ENCODE measurements at places on chromosomes 7 and 10.

- H3K4me1 ChIP-seq, result peaks cover 6% of the 10 kb centered on the region
- DNase-seq, result no peak
- no peak overlapping the region for H3K4me3 ChIP-seq
- no peak overlapping the region for H3K27ac ChIP-seq
These were observed 3.5 kb upstream of the MYL10 start for GRCh38 chr7:101632641-101633040.

- H3K36me3 ChIP-seq, result no peaks in the 10 kb centered on the region
- no peak overlapping the region for H3K27ac ChIP-seq
These were observed 77.2 kb downstream of the KIAA1549 start for GRCh38 chr7:138903859-138904435.

DNA sequence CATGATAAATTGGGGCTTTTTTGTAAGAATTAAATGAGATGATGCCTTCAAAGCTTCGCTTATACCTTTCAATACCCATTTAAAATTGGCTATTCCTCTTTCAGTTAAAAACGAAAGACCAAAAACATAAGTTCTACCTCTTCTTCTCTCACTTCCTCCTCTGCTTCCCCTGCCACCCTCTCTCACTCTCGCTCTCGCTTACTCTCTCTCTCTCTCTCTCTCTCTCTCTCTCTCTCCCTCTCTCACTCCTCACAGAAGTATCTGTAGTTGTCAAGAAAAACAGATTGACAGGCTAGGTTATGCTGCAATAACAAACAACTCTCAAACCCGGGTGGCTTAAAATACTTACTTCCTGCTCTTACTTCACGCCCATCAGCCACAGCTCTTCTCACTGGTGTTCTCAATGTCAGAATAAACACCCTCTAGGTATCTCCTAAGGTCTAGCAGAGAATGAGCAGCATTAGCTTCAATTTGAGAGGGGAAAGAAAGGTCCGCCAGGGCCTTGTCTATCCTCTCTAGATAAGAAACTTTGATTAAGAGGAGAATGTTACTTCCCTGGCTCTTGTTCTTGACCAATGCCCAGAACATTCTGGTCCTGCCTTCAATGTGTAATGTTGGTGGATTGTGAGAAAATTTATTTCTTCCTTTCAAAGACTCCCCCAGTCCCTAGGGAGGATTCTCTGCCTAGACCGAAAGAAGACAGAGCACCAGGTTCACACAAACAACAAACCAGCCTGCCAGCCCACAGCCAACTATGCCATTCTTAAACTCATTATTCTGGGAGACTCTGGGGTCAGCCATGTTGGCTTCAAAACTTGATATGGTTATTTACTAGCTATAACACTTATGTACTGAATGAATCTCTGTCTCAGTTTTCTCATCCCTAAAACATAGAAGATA is 1028.7 kb downstream of the XPNPEP1 start:
- no peak for DNase-seq
- no peaks in the 10 kb centered on the region for H3K36me3 ChIP-seq
- H3K4me1 ChIP-seq, result peaks cover 6% of the 10 kb centered on the region
- H3K27me3 ChIP-seq, result no peaks in the 10 kb centered on the region
- H3K27ac ChIP-seq, result no peak overlapping the region

DNA sequence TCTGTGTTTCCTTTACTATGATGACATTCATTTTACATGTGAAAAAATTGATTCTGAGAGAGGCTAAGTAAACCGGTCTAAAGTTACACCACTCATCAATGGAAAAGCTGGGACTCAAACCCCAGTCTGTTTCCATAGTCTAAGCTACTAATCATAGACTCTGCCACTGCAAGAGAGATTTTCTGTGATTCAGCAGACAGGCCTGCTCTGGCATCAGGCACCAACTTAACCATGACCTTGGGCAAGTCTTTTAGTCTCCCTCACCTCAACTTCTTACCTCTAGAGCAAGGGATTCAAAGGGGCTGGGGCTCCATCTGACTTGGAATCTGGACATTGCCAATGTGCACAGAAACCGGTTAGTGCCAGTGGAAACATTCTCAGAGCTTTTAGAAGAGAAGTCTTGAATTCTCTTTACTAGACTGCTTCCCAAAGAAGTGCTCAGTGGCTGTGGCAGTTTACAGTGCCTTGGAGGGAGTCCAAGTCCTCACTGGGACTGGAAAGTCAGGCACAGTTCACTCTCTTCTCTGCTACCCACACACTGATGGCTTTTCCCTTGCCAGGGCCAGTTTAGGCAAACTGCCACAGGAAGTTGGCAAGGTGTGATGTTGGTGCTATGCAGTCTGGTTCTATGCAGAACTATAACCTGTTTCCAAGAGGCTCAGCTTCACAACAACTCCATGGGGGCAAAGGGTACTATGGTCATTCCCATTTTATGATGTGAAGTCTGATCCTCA is 4.5 kb upstream of the BLNK start:
- H3K27me3 ChIP-seq, result no peaks in the 10 kb centered on the region
- no peaks in the 10 kb centered on the region for H3K4me1 ChIP-seq
- no peaks in the 10 kb centered on the region for H3K36me3 ChIP-seq
- DNase-seq, result peak; percentile 25
- no peak overlapping the region for H3K27ac ChIP-seq

- no peaks in the 10 kb centered on the region for H3K27me3 ChIP-seq
- H3K36me3 ChIP-seq, result no peaks in the 10 kb centered on the region
- no peak overlapping the region for H3K27ac ChIP-seq
- DNase-seq, result no peak
- no peaks in the 10 kb centered on the region for H3K4me1 ChIP-seq
These were observed 22.2 kb downstream of the ANK3 start for GRCh38 chr10:60367431-60367830.

DNA sequence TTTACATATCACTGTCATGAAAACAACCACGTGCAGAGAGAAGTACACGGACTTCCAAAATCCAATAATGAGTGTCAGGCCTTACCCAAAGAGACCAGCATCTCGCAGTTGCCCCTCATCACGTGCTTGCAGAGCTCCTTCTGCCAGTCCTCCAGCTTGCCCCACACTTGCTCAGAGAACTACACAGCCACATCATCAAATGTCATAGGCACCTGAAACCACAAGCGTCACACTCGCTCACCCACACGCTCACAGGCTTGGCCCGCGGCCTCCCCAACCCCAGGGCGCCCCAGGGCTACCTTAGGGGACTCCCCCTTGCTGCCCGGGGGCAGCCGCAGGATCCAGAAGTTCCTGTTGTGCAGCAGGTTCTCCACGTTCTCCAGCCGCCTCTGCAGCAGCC is 123.4 kb upstream of the ZNF746 start:
- H3K27me3 ChIP-seq, result no peaks in the 10 kb centered on the region
- no peak for DNase-seq
- H3K4me3 ChIP-seq, result no peak overlapping the region
- H3K27ac ChIP-seq, result no peak overlapping the region
- no peaks in the 10 kb centered on the region for H3K36me3 ChIP-seq
- peaks cover 7% of the 10 kb centered on the region for H3K4me1 ChIP-seq

DNA sequence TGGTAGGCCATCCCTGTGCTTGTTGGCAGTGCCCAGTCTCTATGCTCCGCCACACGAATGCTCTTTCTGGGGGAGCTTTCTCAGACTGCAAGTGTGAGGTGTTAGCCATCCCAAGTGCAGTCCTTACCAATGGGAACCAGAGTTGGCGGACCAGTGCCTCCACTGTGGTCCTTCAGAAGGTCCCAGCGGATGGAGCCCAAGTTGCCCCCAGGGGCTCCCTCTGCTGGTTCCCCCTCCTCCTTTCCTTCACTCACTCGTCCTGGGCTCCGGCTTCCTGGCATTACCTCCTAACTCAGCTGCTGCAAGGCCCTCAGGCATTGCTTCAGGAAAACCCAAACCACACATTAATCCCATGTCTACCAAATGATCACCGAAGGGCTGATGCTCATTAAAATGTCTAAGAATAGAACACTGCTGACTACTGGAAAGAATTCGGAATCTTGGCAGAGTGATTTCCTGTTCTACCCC is 139.8 kb downstream of the CUBN start:
- no peak overlapping the region for H3K27ac ChIP-seq
- no peaks in the 10 kb centered on the region for H3K4me1 ChIP-seq
- no peaks in the 10 kb centered on the region for H3K27me3 ChIP-seq
- no peak overlapping the region for H3K4me3 ChIP-seq
- no peak for DNase-seq
- no peaks in the 10 kb centered on the region for H3K36me3 ChIP-seq

- no peak overlapping the region for H3K27ac ChIP-seq
- H3K36me3 ChIP-seq, result no peaks in the 10 kb centered on the region
- DNase-seq, result no peak
- no peaks in the 10 kb centered on the region for H3K4me1 ChIP-seq
- no peak overlapping the region for H3K4me3 ChIP-seq
These were observed 143.9 kb downstream of the PAXIP1 start for GRCh38 chr7:154858836-154859537.

GRCh38 chr10:65196111-65196510 is 1674.9 kb downstream of the REEP3 start:
- no peaks in the 10 kb centered on the region for H3K4me1 ChIP-seq
- H3K4me3 ChIP-seq, result no peak overlapping the region
- H3K27me3 ChIP-seq, result no peaks in the 10 kb centered on the region
- no peak overlapping the region for H3K27ac ChIP-seq
- no peaks in the 10 kb centered on the region for H3K36me3 ChIP-seq

DNA sequence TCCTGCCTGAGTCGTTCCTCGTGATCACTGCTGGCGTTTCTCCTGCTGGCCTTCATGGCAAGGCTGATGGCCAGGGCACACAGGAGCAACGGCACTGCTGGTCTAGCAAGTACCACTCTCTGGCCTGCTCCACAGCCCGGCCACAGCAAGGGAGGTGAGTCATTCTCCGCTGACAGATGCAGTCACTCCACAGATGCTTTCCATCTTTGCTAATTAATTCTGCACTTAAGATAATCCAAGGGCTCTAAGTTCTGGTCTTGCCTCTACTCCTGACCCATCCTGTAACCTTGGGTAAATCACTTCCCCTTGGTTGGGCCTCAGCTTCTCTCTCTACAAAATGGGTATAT is 244.4 kb downstream of the RPS24 start:
- no peaks in the 10 kb centered on the region for H3K4me1 ChIP-seq
- H3K36me3 ChIP-seq, result no peaks in the 10 kb centered on the region
- H3K27me3 ChIP-seq, result no peaks in the 10 kb centered on the region

GRCh38 chr7:149635561-149636329 is 137.6 kb downstream of the ZNF467 start:
- DNase-seq, result no peak
- no peak overlapping the region for H3K27ac ChIP-seq
- H3K4me1 ChIP-seq, result no peaks in the 10 kb centered on the region
- H3K4me3 ChIP-seq, result no peak overlapping the region
- no peaks in the 10 kb centered on the region for H3K36me3 ChIP-seq

GRCh38 chr7:51075681-51076580 is 240.7 kb downstream of the COBL start:
- DNase-seq, result no peak
- no peaks in the 10 kb centered on the region for H3K4me1 ChIP-seq
- no peak overlapping the region for H3K27ac ChIP-seq
- no peak overlapping the region for H3K4me3 ChIP-seq

GRCh38 chr10:24453404-24453830 is 244.5 kb downstream of the KIAA1217 start:
- H3K4me3 ChIP-seq, result no peak overlapping the region
- H3K4me1 ChIP-seq, result peaks cover 39% of the 10 kb centered on the region
- no peak for DNase-seq
- no peaks in the 10 kb centered on the region for H3K36me3 ChIP-seq

- no peak overlapping the region for H3K27ac ChIP-seq
- peaks cover 10% of the 10 kb centered on the region for H3K4me1 ChIP-seq
- no peak overlapping the region for H3K4me3 ChIP-seq
- no peak for DNase-seq
These were observed 112.0 kb upstream of the FGFR2 start for GRCh38 chr10:121710207-121710606.

DNA sequence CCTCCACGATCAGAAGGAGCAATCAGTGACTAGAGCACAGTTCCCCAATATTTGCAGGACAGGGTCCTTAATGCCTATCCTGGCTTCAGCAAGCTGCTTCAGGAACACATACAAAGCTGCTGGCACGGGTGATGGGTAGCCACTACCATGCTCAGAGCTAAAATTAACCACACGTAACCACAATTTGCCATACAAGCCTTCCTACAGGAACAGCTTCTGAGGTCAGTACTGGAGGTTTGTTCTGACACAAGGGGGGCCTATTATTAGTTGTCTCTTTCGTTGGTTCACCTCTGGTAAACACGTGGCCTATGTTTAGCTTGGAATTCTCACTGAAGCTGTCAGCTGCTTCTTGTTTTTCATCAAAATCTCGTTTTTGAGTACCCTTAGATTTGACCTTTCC is 41.1 kb downstream of the ZNF248 start:
- H3K36me3 ChIP-seq, result no peaks in the 10 kb centered on the region
- H3K4me3 ChIP-seq, result no peak overlapping the region
- H3K27me3 ChIP-seq, result no peaks in the 10 kb centered on the region
- no peak for DNase-seq
- no peak overlapping the region for H3K27ac ChIP-seq
- no peaks in the 10 kb centered on the region for H3K4me1 ChIP-seq

DNA sequence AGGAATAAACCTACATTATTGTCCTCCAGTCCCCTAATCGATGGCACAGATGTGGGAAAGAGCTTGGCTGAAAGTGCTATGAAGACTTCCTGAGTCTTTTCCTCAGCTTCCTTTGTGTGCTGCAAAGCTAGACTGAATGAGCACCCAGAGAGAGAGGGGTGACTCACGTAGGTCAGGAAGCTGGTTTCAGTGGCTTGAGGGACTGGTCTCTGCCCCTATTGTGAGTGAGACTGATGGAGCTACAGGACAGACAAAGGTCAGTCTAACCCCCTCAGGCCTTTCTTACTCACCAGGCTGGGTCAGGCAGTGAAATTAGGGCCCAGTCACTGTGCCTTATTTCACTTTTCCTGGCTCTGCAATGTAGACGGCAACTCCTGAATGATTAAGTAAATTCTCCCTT is 171.1 kb upstream of the GRB10 start:
- H3K27me3 ChIP-seq, result no peaks in the 10 kb centered on the region
- no peak overlapping the region for H3K27ac ChIP-seq
- no peaks in the 10 kb centered on the region for H3K4me1 ChIP-seq
- no peak overlapping the region for H3K4me3 ChIP-seq

GRCh38 chr7:38178695-38179344 is 775 bp downstream of the STARD3NL start:
- peak overlapping the region; percentile 95 for H3K27ac ChIP-seq
- DNase-seq, result no peak
- no peaks in the 10 kb centered on the region for H3K27me3 ChIP-seq
- peaks cover 10% of the 10 kb centered on the region for H3K4me1 ChIP-seq
- peak overlapping the region; percentile 91 for H3K4me3 ChIP-seq
- no peaks in the 10 kb centered on the region for H3K36me3 ChIP-seq
